ENCODE measurements at places on chromosomes 4 and X.

- no peak for DNase-seq
Measured at GRCh38 chr4:145681956-145682355, 2.0 kb downstream of the C4orf51 start.

- no peak for DNase-seq
Measured at GRCh38 chr4:73139991-73140390, 70.5 kb upstream of the COX18 start.

DNA sequence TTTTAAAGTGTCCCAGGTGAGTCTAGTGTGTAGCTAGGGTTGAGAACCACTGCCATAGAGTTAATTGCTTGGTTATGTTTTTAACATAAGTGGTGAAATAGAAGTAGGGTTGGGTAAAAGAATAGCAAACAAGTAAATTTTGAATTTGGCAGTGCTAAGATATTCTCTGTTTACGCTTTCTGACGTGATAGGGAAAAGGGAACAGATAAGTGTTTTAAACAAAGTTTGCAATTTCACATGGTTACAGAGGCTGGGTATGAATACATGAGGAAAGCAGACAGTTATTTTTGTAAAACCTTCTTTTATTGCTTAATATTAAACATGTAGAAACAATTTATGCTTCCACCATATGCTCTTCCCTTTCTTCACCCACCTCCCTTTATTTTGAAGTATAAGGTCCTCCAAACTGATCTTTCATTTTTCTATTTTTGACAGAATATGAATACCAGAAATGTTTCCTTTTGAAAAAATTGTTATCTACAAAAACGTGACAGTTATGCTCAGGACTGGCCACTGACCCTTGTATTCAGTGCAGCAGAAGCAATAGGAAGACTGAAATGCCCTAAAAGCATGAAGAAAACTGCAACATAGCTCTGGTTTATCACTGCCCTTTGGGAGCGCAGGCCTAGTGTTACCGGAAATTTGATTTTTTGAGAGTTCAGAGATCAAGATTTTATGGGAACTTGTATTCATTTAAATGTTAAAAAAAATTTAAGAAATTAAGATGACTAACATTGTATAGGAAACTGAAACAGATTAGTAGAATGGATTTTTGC lies 214.4 kb upstream of the ARSJ start:
- no peak for DNase-seq

DNA sequence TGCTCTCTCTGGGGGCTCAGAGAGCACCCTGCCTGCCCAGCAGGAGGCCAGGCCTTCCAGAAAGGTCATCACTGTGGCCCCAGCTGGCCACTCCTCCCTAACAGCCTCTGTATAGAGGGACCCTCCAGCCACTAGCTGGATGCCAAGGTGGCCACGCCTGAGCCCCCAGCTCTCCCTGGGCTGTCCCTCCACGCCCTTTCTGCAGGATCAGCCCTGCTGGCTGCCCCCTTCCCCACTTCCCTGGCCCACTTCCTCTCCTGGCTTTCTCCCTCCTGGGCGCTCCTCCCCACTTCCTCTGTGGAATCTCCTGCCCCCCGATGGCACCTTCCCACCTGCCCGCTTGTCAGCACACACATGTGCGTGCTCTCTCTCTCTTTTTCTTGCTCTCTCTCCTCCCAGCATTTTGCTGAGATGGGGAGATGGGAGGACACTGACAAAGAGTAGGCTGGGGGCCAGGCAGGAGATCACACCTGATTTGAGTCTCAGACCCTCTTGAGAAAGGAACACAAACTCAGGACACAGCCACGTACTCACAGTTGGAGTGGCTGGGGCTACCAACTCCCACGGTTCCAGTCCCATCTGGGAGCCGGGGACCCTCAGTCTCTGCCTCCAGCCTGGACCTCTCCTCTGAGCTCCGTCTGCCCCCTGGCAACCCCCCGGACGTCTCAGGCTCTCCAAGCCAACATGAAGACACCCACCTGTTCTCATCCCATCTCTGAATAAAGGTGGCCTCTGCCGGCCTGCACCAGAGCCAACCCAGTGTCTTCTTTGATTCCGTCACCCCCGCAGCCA lies 62.1 kb upstream of the AFAP1 start:
- DNase-seq, result no peak

DNA sequence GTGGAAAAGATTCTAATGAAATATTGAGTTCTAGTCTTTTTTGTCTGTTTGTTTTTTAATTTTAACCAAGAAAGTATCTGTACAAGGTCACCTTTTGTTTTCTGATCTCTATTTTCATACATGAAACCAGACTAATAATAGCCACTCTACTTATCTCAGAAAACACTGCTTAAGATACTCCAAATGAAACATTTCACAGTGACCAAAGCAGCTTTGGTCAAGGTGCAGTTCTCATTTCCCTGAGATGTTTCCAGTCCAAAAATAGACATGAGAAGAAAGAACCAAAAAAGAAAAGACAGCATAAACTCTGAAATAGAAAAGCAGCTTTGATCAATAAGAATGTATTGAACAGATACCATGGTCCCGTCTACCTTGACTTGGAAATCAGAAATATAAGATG lies 782.8 kb downstream of the RAB28 start:
- DNase-seq, result no peak

GRCh38 chr4:117010671-117011070 lies 74.7 kb downstream of the TRAM1L1 start:
- DNase-seq, result no peak

GRCh38 chr4:15410750-15411149 lies 17.1 kb upstream of the C1QTNF7 start:
- DNase-seq, result peak; percentile 40

Data from CD4-positive, alpha-beta T cell treated with Interleukin-6 for 4 hours (primary cell).